GM23248 (cell line): ENCODE measurements at places on chromosomes 16 and 17. TPM values are rescaled to one million over a fixed set of nuclear protein-coding genes. Genes with fewer than 3 reads are reported as not detected.

DNA sequence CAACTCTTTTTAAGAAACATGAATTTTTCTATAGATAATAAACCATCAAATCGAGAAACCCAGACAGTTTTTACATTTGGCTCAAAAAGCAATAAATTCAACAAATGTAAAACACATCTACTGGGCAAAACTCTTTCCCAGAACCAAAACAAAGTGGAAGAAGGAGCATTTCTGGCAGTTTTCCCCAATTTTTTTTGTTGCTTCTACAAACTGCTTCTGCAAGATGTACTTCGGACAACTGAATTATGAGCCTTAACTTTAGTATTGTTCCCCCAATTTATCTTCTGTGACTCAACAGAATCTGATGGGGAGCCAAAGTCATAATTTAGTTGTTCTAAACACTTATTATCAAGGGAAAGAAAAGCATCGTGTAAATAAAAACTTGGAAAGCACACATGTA is 1047.2 kb downstream of the CDH11 start:
- DNase-seq: no peak

Gene CD79B
- total RNA-seq: not detected in 2 replicates

GRCh38 chr17:8080208-8080798 is 7.2 kb downstream of the ALOX12B start:
- no peak for DNase-seq

- DNase-seq: peak; percentile 36
Measured at GRCh38 chr16:88455610-88456355, 2.7 kb downstream of the ZFPM1 start.

Gene CACNG3
- total RNA-seq: not detected in 2 replicates

DNA sequence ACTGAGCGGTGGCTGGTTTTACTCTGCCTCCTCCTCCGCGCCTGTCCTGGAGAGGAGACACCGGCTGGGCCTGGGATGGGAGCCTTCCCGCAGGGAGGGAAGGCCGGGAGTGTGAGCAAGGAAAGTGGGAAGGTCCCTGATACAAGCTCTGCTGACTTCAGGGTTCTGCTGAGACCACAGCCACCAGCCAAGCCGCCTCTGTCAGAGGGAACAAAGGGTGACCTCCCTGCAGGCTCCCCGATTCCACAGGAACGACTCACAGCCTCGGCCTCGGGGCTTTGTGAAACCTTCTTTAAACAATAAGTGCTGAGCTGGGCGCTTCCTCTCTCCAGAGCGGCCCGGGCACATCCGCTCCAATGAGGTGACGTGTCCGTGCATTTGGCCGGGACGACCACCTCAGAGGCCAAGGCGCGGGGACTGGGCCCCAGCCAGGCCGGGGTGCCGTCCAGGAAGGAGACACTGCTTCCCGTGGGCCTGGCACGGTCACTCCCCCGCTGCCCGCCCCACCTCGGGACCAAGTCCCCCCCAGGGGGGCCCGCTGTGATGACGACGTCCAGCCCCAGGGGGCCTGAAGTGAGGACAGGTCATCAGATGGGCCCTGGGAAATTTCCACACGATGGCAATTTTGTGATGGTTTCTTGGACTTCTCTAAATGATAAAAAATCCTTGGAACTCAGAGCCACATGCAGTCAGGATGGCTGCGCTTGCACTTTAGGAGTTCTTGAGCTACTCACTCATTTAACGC is 11.8 kb upstream of the CIBAR2 start:
- DNase-seq: peak; percentile 74

- DNase-seq: peak; percentile 24
Measured at GRCh38 chr16:59905606-59906005, 1171.5 kb upstream of the GOT2 start.

DNA sequence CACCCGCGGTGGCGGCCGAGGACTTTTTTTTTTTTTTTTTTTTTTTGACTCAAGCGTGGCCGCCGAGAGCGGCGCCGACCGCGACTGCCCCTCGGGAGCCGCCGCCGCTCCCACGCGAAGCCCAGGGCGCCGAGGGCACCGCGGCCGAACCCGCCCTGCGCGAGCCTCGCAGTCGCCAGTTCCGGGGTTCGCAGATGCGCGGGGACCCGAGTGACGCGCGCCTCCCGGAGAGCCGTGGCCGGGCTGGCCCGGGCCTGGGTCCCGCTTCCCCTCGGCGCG is 1.1 kb downstream of the METRNL start:
- peak; percentile 75 for DNase-seq

Gene SP2
- 2.5 and 3.2 TPM in 2 replicates for total RNA-seq

Gene EFCAB5
- not detected in 2 replicates for total RNA-seq

DNA sequence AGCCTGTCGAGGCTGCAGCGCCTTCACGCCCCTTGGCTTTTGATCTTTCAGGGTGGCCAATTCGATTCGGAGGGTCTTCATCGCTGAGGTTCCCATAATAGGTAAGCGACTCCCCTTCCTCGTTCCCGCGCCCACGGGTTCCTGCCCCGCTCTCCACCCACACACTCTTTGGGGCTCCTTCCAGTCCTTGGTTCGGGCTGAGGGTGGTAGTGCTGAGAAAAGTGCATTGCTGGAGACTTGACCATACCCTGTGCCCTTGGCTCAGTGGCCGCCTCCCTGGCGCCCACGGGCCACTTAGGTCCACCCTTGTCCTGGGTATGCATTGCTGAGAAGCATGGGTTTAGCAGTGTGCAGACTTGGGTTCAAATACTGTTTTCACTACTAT is 491 bp downstream of the POLR2C start:
- peak; percentile 65 for DNase-seq

Gene TEN1
- total RNA-seq: 18.2 and 19.5 TPM in 2 replicates

DNA sequence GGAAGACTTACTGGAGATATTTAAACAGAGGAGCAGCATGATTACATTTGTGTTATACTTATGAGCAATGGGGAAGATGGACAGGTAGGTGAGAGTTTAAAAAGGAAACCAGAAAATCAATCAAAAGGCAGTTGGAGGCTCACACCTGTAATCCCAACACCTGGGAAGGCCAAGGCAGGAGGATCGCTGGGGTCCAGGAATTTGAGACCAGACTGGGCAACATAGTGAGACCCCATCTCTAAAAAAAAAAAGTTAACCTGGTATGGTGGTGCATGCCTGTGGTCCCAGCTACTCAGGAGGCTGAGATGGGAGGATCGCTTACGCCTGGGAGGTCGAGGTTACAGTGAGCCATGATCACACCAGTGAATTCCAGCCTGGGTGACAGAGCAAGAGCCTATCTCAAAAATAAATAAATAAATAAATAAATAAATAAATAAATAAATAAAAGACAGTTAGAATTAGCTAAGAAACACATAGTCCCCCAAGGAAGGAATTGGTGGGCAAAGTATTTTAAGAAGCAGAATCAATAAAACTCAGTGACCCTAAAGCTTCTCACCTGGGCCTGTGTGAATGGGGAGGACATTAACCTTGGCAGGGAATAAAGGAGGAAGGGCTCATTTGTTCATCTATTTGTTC is 32.3 kb upstream of the TOB1 start:
- DNase-seq: no peak

- DNase-seq: peak; percentile 20
Measured at GRCh38 chr17:47942096-47942510, 732 bp downstream of the PNPO start.

Gene SCNN1G
- total RNA-seq: not detected in 2 replicates

- no peak for DNase-seq
Measured at GRCh38 chr17:78478757-78479297, 98.4 kb downstream of the DNAH17 start.

Gene ABCC11
- 0.76 TPM in 1 of 2 replicates, not detected in the other for total RNA-seq

- DNase-seq: no peak
Measured at GRCh38 chr16:35747658-35748455, 2288.4 kb downstream of the TP53TG3F start.

GRCh38 chr17:78828470-78829185 is 12.0 kb downstream of the USP36 start:
- peak; percentile 88 for DNase-seq

DNA sequence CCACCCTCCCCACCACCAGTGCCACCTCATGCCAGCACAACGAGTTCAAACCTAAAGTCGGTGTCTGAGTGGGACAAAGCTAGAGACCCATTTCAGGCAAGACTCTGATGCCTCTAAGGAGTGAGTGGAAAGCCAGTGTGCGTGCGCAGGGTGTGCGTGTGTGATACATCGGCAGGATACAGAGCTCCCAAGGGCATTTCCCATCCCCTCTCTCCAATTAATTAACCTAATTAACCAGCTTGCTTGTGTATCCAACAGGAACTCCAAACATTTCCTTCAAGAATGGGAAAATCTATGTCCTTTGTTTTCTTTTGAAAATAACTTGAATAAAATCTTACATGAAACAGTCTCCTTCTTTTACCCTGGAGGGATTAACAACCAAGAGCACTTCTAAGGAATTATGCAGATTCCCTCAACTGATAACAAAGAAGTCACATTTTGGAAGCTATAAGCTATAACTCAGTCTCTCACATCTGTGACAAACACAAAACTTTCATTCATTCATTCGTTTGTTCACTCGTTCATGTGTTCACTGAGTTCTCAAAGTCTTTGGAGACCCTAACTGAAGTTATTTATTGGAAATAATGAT is 9.9 kb downstream of the ATPAF2 start:
- DNase-seq: no peak

DNA sequence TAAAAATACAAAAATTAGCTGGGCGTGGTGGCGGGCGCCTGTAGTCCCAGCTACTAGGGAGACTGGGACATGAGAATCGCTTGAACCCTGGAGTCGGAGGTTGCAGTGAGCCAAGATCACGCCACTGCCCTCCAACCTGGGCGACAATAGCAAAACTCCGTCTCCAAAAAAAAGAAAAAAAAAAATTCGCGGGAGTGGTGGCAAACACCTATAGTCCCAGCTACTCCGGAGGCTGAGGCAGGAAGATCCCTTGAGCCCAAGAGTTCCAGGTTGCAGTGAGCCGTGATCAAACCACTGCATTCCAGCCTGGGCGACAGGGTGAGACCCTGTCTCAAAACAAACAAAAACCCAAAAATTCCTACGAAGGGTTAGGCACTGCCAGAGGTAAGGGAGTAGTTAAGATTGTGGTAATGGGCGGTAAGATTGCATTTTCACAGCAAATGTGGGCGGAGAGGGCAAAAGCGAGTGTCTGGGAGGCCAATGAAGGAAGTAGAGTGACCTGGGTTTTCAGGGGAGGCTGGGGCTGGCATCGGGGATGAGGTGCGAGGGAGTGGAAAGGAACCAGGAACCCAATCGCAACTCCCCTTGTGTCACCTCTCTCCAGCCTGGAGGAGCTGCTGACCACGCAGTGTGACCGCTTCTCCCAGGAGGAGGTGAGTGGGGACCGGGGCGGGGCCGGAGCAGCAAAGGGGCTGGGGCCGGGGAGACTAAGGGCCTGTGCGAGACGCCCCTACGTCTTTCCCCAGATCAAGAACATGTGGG is 2.6 kb downstream of the MYL11 start:
- no peak for DNase-seq

Gene STX8
- 40.7 and 70.8 TPM in 2 replicates for total RNA-seq

Gene ZNF785
- 9.0 TPM in 2 replicates for total RNA-seq

- DNase-seq: no peak
Measured at GRCh38 chr17:78476973-78477372, 98.5 kb downstream of the PGS1 start.

DNA sequence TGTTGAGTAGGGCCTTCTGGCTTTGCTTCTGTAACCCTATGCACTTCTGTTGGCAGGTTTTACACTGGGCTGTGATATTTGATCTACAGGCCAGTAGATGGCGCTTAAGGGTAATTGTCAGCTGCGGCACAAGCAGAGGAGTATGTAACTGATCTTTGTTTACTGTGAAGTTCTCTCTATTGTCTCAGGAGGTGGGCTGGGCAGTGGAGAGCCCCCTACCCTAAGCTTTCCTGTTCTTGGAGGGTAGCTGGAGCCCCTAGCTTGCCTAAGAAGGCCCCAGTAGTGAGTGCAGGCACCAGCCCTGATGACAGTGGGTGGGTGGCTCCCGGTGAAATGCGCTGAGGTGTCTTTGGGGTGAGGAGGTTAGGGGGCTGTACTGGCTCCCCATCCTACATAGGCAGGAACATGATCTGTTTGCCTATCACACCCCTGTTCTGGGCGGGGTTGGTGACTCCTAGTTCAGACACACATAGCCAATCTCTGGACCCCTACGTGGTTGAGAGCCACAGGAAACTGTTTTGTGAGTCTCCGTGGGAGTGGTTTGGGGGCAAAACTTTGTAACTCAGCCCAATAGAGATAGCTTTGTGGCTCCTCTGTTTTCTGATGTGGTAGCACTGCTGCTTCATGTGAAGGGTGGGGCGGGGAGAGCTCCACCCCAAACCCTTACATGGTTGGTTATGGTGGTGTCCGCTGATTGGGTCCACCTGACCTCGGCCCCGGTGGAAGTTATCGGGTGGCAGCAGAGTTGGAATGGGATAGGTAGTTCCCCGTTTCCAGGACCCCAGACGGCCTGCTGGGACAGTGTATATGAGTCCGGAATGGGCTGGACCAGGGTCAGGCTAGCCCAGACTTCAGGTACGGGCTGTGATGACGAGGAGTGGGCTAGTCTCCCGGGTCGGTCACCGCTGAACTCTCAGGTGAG is 60.4 kb downstream of the SLFN11 start:
- peak; percentile 77 for DNase-seq

Gene C16orf46
- 1.3 TPM in 1 of 2 replicates, not detected in the other for total RNA-seq

DNA sequence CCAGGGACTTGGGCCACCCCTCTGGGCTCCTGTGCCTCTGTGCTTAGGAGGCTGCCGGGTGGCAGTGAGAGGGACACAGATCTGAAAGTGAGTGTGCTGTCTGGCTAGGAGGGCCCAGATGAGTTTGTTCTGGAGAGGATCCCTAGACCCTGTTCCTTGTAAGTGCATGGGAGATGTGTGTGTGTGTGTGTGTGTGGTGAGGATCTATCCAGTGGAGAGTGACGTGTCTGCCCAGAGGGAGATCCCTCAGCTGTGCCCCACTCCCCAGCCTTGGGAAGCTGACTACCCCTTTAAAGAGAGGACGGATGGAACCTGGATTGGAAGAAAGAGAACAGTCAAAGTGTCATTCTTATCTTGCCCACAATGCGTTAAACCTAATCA is 25.5 kb upstream of the CDC42EP4 start:
- no peak for DNase-seq

- no peak for DNase-seq
Measured at GRCh38 chr17:17253406-17253805, 16.4 kb upstream of the FLCN start.

DNA sequence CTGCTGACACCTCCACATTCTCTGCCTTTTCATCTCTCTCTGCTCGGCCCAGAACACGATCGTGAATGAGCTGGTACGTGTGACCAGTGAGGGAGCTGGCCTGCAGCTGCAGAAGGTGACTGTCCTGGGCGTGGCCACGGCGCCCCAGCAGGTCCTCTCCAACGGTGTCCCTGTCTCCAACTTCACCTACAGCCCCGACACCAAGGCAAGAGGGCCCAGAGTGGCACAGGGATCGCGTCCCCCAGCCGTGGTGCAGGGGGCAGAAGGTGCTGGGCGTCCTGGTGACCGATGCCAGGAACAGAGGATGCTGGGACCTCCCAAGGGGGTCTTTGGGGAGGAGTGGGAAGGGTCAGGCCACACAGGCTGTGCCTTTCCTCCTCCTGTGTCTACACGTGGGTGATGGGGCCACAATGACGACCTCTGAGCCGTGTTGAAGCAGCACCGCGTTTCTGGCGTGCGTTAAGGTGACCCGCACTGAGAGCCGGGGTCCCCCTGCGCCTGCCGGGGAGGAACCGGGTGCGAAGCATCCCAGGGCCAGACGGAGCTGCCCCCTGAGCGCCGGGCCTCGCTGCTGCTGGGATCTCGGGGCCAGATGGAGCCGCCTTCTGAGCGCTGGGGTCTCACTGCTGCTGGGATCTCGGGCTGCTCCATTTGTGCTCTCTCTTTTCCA is 17.4 kb downstream of the GAA start:
- DNase-seq: no peak

Gene G6PC3
- 57.4 and 68.5 TPM in 2 replicates for total RNA-seq
